Stimulated activated effector memory CD8-positive, alpha-beta T cell treated with anti-CD3 and anti-CD28 coated beads, Interleukin-12 subunit alpha, Interleukin-12 subunit beta, amount 100 ng/mL, for 72 hours (primary cell): ENCODE measurements at places on chromosomes 16 and 17.

GRCh38 chr16:87961623-87962022 is 10.4 kb downstream of the BANP start:
- no peak for DNase-seq

DNA sequence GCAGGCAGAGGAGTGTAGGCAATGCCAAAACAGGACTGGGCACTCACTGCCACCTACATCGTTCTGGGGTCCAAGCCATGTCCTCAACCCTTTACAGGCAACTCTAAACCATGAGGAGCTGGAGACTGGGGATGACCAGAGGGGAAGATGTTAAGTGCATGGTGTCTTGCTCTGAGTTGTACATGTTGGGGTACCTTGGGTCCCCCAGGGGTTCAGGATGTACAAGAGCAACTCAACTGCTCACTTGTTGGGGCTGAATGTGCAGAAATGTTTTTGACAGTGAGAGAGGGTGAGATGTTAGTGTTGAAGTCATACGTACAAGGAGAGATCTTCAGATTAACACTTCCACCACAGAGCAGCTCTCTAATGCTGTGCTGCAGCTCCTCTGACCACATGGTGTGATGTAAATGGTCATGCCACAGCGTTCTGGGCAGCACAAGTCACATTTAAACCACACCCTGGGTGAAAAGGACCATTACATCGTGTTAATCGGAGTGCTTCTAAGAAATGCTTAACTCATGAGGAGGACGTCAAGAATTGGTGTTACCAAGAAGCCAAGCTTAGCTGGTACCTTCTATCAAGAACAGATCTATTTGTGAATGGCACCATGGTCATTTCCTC is 2.4 kb downstream of the CCL18 start:
- peak; percentile 47 for DNase-seq

GRCh38 chr17:60548990-60549389 is 22.9 kb upstream of the APPBP2 start:
- DNase-seq = no peak

DNA sequence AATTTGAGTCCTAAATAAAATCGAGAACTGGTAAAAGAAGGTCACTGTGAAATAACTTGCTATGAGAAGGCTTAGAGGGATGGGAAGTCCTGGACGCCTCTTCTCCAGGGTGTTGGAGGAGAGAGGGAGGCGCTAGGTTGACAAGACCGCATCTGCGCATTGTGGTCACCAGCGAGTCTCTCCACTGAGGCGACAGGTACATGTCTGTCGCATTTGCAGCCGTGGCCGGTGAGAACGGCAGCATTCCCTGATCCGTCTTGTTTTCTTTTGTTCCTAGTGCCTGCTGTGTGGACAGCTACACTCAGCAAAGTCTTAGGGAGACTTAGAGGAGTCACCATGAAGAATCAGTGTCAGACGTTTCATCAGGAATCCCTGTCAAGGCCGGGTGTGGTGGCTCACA is 8.1 kb upstream of the ATP6V0C start:
- DNase-seq = no peak
